ENCODE measurements at places on chromosomes 7 and 10.

DNA sequence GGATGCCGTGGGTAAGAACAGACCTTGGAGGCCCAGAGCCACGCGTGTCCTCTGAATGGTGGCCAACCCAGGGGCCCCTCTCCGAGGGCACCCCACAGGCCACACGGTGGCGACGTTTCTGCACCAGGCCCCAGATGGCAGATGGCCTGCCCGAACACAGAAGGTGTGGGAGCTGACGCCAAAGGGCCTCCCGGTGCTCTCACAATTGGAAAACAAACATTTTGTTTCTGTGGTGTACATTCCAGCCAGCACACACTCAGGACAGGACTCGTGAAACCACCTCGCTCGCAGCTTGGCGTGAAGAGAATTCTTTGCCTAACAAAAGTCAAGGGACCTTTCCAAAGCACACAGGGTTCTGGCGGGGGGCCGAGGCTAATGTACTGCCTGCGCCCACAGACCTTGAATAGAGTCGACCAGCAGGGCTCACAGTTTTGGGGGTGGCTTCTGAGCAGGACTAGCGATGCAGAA, 112.1 kb downstream of the FAM53B start:
- DNase-seq, result no peak

GRCh38 chr7:71782051-71782450, 630.1 kb downstream of the CALN1 start:
- no peak for DNase-seq

GRCh38 chr7:41705109-41705901, 2.4 kb upstream of the INHBA start:
- DNase-seq, result no peak

- no peak for DNase-seq
Observed at GRCh38 chr10:129837909-129838582, 126.0 kb downstream of the EBF3 start.

DNA sequence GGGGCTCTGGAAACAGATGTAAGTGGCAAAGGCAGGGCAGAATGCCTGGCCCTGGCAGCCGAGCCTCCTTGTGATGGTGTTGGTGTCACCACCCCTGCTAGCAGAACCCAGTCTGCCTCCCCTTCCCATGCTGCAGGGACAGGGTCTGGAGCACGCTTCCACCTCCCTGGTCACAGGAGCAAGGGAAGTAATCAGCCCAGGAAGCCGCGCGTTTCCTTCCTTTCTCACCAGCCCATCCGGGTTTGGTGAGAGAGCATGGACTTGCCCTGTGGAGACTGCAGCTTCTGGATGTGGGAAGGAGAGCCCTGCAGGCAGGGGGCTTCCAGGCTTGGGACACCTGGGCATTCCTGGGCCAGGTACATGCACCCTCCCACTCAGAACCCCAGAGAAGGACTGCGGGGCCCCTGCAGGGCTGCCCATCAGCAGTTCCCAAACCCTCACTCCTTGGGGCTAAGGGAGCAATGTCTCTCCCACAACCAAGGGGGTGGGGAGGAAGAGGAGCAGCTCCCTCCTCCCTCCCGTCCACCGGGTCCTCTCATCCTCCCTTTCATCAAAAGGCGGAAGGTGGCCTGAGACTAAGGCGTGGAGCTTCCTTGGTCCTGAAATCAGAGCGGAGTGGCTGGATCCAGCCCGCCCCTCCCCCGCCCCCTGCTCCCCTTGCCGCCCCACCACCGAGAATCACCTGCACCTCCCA, 1.8 kb downstream of the MMRN2 start:
- DNase-seq, result no peak

- DNase-seq, result no peak
Observed at GRCh38 chr7:85177316-85177715, 9.5 kb downstream of the SEMA3D start.

- no peak for DNase-seq
Observed at GRCh38 chr10:92574548-92575261, 812 bp upstream of the IDE start.

DNA sequence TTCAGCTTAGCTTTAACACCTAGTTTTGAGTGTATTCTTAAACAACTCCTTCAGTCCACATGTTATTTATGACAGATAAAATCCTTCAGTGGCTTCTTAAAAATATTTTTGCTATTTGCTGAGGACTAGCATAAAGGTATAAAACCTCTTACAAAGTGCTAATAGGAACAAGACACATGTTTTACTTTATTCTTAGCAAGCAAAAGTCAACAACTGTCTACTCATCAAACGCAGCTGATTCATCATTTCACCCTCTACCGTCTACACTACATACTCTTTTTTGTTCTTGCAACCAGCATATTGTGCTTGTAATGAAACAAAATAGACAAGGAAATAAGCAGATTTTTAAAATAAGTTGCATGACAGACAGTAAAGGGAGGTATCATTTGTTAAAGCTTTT, 319.7 kb downstream of the SNX13 start:
- no peak for DNase-seq

Data from thymus (tissue), 14 donors.